ENCODE measurements at places on chromosomes 4 and X.
A peak's percentile ranks its signal among the peaks of the same experiment; 100 is the strongest.

DNA sequence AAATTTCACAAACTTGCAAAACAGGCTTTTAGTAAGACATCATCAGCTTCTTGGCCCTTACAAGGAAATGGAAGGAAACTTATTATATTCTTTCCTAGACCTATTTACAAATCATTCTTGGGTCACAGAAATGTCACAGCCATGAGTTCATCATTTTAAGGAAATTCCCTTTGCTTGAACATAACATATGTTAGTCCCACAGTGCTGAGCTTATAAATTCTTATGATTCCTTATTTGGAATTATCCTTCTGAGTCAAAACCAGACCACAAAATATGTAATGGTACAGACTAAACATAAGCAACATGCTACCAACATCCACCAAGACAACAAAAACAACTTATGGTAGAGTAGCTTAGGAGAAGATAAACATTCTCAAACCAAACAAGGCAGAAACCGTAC lies 236.9 kb upstream of the CTSO start:
- DNase-seq, result no peak

GRCh38 chr4:124641715-124642381 lies 70.7 kb downstream of the ANKRD50 start:
- DNase-seq, result peak; percentile 8

- no peak for DNase-seq
These were observed 376 bp downstream of the ABCG2 start for GRCh38 chr4:88158038-88158488.

DNA sequence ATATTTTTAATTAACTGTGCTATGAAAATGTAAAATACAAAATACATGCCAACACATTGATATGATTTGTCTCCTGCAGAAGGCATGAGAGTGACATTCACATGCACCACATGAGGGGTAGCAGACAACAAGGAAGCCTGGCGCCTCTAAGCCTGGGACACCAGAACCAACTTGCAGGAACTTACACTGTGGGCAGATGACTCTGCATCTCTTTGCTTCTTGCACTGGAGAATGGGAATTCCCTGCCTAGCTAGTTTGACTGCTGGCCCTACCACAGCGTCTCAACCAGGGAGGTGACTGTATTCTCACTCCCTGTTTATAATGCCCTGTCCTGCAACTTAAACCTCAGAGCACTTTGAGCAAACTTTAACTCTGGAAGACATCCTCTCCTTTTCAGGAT lies 40.5 kb downstream of the PAGE2 start:
- DNase-seq, result no peak

- no peak for DNase-seq
These were observed 268.7 kb upstream of the GK2 start for GRCh38 chr4:79676705-79677104.

All from HL-60 (cell line).